ENCODE measurements at places on chromosomes 3 and 15.

- DNase-seq = no peak
Observed at GRCh38 chr15:100308213-100308600, 33.6 kb downstream of the ADAMTS17 start.

DNA sequence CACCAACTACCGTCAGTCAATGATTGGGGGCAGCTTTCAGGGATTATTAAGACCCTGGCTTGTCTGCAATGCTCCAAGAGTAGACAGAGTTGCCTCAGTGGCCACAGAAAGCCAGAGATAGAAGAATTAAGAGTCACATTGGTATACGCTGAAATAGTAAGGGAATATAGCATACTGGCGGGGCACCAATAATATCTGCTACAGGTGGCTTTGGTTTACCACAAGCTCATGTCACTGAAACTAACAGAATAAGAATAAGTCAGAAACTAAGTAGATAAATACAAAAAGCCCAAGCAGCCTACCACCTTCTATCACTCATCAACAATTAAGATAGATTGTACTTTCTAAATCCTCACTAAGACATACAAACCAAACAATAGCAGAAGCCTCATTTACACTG lies 2.5 kb upstream of the FHIT start:
- DNase-seq = no peak

GRCh38 chr3:48548729-48549705 lies 7.6 kb downstream of the PFKFB4 start:
- DNase-seq = peak; percentile 58

DNA sequence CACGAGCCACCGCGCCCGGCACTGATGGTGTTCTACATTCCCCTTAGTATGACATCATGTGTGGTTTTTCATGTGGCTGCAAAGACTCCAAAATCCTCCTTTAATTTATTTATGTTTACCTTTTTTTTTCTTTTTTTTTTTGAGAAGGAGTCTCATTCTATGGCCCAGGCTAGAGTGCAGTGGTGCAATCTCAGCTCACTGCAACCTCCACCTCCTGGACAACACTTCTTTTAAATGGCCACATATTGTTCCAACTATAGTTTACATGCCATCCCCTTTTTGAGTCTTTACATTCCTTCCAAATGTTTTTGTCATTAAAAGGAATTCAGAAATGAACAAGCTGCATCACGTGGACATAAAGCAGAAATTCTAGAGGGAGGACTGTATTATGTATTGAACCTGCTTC lies 10.3 kb upstream of the CDV3 start:
- DNase-seq = no peak

DNA sequence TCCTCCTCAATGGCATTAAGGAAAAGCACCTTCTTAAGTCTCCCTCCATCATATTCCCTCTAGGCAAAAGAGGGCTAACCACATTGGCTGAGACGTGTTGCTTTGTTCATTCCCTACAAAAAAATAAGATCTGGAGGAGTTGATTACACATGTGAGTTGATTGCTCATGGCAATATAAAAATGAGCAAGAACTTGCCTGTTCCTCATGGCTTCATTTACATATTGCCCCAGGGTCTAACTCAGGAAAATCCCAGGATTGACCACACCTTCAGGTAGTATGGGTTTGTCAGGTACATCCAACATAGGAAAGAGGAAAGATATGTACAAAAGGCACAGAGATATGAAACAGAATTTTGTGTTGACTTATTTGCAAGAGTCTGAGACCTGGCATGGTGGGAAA lies 35.5 kb downstream of the NFKBIZ start:
- DNase-seq = no peak

- DNase-seq = no peak
Observed at GRCh38 chr15:82081914-82082762, 36.3 kb upstream of the MEX3B start.

DNA sequence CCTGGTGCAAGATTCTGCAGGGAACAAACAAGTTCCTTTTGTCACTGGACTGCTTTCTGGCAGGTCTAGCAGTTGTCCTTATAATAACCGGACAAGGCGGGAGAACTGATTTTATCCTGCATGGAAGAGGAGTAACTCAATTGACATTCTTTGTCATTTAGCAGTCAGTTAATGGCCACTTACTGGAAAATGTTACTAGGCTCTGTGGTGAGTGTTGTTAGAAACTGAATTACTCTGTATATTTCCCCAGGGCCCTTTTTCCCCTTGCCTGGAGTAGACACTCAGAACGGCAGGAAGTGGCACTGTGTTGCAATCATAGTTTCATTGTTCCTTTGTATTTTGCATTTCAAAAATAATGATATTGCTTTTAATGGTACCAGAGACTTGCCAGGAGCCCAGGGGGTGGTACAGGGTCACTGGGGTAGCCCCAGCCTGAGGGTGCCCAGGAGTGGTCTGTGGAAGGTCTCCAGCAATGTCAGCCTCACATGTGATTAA lies 318.6 kb upstream of the LRRFIP2 start:
- DNase-seq = no peak

DNA sequence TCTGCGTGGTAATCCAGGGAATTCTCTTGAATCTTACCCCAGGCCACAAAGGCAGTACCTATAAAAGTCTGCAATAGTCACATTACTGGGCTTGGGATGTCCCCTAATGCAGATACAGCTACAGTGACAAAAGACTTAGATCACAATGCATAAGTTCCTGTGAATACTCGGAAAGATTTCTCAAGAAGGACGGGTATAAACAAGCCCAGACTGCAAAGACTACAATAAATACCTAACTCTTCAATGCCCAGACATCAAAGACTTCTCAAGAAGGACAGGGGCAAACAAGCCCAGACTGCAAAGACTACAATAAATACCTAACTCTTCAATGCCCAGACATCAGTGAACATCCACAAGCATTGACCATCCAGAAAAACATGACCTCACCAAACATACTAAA lies 50.9 kb downstream of the NUDT16 start:
- no peak for DNase-seq

GRCh38 chr3:29853841-29854397 lies 573.0 kb downstream of the RBMS3 start:
- DNase-seq = no peak

DNA sequence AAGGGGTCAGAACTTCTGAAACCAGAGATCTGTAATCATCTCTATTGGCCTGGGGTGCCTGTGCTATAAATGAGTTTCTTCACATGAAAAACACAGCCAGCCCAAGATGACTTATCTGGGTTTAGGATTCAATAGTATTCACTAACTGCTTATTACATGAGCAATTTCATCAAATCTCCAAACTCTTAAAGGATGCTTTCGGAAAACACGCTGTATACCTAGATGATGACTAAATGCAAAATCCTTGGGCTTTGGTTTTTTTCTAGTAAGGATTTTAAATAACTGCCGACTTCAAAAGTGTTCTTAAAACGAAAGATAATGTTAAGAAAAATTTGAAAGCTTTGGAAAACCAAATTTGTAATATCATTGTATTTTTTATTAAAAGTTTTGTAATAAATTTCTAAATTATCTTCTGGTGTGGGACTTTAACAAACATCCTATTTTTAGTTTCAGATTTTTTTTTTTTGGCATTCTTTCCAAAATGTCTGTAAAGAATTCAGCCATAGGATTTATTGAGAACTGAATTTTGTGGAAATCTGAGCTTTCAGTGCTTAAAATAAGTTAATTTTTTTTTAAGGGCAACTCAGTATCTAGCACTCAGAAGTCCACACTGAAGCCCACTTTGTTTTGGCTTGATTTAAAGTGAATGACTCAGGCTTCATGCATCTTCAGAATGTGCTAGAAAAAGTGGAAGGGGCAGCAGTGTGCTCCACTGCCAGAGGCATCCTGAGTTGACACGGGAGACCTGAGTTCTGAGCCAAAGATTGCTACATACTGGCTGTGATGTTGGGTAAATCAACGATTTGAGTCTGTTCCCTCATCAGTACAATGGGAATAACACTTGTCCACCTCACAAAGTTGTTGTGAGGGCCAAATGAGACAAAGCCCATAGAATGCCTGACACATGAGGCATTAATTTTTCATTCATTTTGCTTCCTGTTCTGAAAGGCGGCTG lies 18.7 kb downstream of the TMEM43 start:
- DNase-seq = no peak

GRCh38 chr15:64566629-64567427 lies 106.5 kb downstream of the ZNF609 start:
- DNase-seq = no peak

DNA sequence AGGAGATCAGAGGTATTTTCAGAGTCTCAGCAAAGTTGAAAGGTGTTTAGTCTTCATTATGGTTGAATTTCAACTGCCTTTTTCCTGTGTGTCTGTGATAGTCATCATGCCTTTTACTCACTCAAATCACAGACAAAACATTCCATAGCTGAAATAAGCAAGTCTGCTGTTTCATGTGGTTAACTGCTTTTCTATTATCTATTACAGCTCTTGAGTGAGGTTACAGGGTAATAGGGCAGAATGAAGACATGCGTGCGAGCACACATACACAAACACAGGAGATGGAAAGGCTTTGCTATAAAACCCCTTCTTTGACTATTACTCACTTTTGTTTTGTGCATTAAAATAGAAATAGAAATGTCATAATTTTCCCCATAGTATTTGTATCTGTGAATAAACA lies 192.6 kb upstream of the RARB start:
- no peak for DNase-seq

GRCh38 chr3:36193448-36193847 lies 186.9 kb upstream of the STAC start:
- no peak for DNase-seq

DNA sequence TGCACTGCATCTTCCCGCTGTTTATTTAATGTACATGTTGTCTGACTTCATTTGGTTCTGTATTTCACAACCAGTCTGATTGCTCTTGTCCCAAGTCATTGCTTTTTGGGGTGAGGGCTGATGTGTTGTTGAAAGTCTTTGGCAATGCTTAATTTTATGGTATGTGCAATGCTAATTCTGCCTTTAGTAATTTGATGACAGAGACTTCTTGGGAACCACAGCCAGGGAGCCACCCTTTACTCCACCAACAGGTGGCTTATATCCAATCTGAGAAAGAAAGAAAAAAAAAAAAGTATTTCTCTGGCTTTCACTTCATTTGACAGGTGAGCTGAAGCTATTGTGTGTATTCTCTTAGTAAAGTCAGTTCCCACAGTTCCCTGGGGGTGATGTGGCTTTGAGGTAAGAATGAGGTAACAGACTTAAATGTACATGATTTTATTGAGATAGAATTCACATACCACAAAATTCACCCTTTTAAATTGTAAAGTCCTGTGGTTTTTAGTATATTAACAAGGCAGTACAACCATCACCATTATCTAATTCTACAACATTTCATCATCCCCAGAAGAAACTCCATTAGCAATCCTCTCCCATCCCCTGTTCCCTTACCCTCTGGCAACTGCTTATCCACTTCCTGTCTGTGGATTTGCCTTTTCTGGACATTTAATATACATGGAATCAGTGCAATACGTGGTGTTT lies 97.3 kb downstream of the SLCO3A1 start:
- DNase-seq = no peak

DNA sequence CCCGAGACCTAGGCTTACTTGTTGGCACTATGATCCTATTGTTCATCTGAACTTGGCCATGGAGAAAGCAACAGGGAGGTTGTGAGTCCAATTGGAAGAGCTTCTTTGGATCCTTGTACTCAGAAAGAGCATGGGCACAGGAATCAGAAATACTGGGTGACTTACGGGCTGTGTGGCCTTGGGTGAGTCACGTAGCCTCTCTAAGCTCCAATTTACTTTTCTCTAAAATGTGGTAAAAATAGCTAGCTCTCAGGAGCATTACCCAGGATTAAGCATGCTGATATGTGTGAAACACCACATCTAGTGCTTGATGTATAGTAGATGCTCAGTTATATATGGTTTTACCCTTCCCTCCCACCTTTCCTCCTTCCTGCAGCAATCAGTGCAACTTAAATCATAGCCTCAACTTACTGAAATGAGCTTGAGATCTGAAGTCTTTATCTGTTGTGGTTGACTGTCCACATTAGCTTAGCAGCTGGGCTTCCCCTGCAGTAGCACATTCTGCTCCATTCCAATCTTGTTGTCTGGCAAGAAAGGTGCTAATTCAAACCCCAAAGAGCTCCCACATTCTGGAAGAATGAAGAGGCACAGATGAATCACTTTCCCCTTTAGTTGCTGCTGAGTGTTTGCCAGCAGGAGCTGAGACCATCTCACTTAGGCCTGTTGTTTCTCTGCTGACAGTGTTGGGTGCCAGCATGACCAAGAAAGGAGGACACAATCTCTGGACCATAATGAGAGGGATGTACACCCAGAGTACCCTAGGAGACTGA lies 299.1 kb upstream of the TRIM42 start:
- DNase-seq = no peak
